K562 (cell line): ENCODE measurements at places on chromosomes 7 and 10.
A peak's percentile ranks its signal among the peaks of the same experiment; 100 is the strongest.

DNA sequence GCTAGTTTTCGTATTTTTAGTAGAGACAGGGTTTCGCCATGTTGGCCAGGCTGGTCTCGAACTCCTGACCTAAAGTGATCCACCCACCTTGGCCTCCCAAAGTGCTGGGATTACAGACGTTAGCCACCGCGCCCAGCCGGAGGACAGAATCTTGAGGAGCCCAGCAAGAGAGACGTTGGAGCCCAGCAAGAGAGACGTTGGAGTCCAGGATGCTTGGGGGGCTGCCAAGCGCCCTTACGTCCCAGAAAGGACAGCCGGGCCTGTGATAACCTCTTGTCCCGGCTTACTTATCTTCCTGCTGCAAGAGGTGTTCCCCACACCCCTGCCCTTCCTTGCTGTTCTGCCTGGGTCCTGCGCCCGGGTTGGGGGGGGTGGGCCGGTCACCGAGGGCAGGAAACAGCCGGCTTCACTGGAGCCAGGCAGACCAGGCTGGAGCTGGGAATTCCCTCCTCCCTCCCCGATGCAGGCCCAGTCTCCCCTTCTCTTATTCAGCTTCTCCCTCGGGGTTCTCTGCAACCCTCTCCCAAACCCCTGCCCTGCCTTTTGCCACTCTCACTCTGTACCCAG is 1.9 kb upstream of the EPHB4 start:
- H3K27ac ChIP-seq = peak overlapping the region; percentile 60
- peaks cover 17% of the 10 kb centered on the region; the same call in 2 of the 3 replicates for H3K4me1 ChIP-seq
- peak overlapping the region; percentile 71 for H3K4me3 ChIP-seq

- no peaks in the 10 kb centered on the region for H3K27me3 ChIP-seq
- H3K4me1 ChIP-seq = no peaks in the 10 kb centered on the region
- H3K27ac ChIP-seq = no peak overlapping the region
Observed at GRCh38 chr7:156827587-156828203, 65.3 kb downstream of the LMBR1 start.

- peak overlapping the region; percentile 83 for H3K27ac ChIP-seq
- peak overlapping the region; percentile 13; the same call in 1 of the 2 replicates for H3K4me3 ChIP-seq
- peaks cover 51% of the 10 kb centered on the region for H3K4me1 ChIP-seq
Observed at GRCh38 chr10:46018453-46019176, 11.8 kb downstream of the NCOA4 start.

GRCh38 chr7:116932566-116932965 is 20.7 kb upstream of the ST7 start:
- no peak for DNase-seq
- H3K4me1 ChIP-seq = peaks cover 2% of the 10 kb centered on the region; the same call in 1 of the 3 replicates

DNA sequence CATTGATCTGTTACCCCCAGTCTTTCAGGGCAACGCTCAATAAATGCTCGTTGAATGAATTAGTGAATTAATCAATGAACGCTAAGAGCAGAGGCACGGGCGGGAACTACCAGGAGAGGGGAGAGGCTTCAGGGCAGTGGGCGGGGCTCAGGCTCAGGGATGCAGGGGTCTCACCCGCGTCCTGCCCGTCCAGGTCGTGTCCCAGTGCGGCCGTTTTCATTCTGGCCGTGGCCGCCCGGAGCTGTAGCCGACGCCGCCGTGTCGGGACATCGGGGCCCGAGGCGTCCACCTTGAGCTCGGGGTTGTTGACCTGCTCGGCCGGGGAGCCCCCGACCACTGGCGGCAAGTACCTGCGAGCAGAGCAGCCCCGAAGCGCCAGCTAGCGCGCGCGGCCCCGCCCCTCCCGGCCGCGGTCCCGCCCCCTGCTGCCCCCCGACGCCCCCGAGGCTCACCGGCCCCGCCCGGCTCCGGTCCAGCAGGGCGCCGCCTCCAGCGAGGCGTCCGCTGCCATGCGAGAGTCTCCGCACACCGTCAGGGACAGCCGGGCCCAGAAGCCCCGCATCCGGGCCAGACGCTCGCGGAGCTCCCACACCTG is 2.8 kb upstream of the GAL3ST4 start:
- no peak overlapping the region for H3K4me3 ChIP-seq
- H3K4me1 ChIP-seq = peaks cover 65% of the 10 kb centered on the region
- DNase-seq = peak; percentile 56
- no peaks in the 10 kb centered on the region for H3K27me3 ChIP-seq
- H3K36me3 ChIP-seq = no peaks in the 10 kb centered on the region

GRCh38 chr10:101358706-101359300 is 4.8 kb downstream of the BTRC start:
- no peaks in the 10 kb centered on the region for H3K27me3 ChIP-seq
- H3K4me1 ChIP-seq = no peaks in the 10 kb centered on the region; the same call in 2 of the 3 replicates
- H3K36me3 ChIP-seq = no peaks in the 10 kb centered on the region
- no peak for DNase-seq
- no peak overlapping the region for H3K27ac ChIP-seq

DNA sequence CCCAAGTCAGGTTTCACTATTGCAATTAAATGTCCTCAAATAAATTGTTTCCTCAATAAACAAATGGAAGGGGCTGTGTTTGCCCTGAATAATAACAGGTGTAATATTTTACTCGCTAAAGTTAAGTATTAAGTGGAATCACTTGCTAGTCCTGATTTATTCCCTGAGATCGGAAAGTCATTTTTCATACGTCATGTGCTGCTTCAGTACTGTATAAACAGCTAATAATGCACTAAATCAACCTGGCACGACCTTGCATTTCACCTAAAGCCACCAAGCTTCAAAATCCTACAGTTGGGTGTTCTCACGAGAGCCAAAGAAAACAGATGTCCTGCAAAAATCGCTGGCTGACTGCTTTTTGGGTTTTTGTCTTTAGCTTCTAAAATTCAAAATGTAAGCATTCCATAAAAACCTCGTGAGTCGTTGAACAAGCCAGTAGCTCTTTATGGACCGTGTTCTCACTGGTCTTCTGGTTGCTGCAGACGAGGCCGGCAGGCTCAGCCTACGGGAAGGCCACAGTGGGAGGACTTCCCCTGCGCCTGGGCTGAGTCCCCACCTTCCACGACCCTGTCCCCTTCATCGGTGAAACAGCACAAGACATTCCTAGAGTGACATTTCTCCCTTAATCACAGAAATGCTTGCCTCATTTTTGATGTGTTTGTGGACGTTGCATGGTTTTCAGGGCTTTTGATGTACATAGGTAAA is 17.9 kb upstream of the MNX1 start:
- DNase-seq = no peak
- no peaks in the 10 kb centered on the region for H3K4me1 ChIP-seq
- H3K4me3 ChIP-seq = no peak overlapping the region
- H3K27ac ChIP-seq = no peak overlapping the region

GRCh38 chr10:22724773-22725172 is 10.4 kb upstream of the PIP4K2A start:
- no peak overlapping the region for H3K4me3 ChIP-seq
- H3K4me1 ChIP-seq = no peaks in the 10 kb centered on the region; the same call in 1 of the 2 replicates
- H3K27me3 ChIP-seq = no peaks in the 10 kb centered on the region
- H3K27ac ChIP-seq = no peak overlapping the region

- no peak overlapping the region for H3K4me3 ChIP-seq
- peaks cover 81% of the 10 kb centered on the region for H3K27me3 ChIP-seq
- DNase-seq = no peak
- H3K27ac ChIP-seq = no peak overlapping the region
- no peaks in the 10 kb centered on the region for H3K4me1 ChIP-seq
- no peaks in the 10 kb centered on the region for H3K36me3 ChIP-seq
Observed at GRCh38 chr7:157719008-157719682, 382.3 kb downstream of the DNAJB6 start.

- DNase-seq = peak; percentile 58
- peaks cover 62% of the 10 kb centered on the region for H3K36me3 ChIP-seq
- no peaks in the 10 kb centered on the region for H3K4me1 ChIP-seq
Observed at GRCh38 chr7:44654255-44654796, 47.9 kb downstream of the OGDH start.
